T1000 (cell line): ENCODE measurements at places on chromosomes 5 and 9.

DNA sequence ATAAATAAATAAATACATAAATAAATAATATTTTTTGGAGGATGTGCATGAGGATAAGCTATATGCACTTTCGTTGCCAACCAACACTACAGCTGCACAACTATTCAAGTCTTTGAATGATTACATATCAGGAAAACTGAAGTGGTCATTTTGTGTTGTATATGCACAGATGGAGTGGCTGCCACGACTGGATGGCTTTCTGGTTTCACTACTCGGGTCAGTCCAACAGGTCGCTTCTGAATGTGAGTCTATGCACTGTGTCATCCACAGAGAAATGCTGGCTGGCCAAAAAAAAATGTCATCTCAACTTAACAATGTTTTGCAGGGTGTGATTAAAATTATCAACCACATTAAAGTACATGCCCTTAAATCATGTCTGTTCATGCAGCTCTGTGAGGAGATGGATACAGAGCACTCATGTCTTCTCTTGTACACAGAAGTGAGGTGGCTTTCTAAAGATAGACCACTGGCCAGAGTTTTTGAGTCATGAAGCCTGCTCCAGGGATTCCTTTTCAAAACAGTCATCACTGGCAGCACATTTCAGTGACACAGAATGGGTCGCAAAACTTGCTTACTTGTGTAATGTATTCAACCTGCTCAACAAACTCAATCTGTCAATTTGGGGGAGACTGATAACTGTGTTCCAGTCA lies 589.8 kb upstream of the CYLC2 start:
- no peak for DNase-seq

- DNase-seq, result no peak
These were observed 1539.0 kb upstream of the NUDT12 start for GRCh38 chr5:105101577-105101976.

- DNase-seq, result no peak
These were observed 110.2 kb upstream of the MYO10 start for GRCh38 chr5:17046320-17046719.

DNA sequence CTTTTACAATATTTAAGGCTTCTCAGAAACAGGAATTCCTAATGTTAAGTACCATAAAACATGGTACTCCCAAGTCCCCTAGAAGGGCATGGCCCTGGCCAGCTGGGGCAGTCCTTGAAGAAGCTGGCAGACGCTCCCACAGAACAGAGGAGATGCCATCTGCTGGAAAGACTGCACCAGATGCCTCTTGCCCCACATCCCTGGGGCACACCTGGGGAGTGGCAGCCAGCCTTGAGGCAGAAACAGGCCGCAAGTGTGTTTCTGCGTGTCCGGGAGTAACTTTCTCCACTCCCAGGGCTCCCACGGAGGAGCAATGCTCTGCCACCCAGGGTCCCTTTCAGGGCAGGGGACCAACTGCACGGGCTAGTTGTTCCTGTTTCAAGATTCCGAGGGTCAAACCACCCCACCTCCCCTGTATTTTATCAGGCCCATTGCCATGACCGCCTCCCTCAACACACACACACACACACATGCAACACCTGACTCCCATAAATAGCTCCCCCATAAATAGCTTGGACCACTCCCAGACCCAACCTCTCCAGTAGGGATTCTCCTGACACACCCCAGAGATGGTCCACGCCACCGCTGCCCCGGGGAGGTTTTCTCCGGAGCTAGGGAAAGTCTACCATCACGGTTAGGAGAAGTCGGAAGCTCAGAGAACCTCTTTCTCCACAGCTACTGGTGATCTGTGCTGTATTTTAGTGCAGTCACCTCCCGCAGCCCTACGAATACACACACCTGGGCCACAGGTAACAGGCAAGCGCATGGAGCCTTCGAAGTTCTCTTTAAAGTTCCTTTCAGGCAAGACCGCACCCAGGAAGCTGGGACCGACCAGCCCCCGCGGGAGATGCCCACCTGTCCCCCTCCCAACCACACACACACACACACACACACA lies 1.5 kb downstream of the SPOCK1 start:
- no peak for DNase-seq

- no peak for DNase-seq
These were observed 1.6 kb downstream of the PIP5KL1 start for GRCh38 chr9:127928676-127929624.

DNA sequence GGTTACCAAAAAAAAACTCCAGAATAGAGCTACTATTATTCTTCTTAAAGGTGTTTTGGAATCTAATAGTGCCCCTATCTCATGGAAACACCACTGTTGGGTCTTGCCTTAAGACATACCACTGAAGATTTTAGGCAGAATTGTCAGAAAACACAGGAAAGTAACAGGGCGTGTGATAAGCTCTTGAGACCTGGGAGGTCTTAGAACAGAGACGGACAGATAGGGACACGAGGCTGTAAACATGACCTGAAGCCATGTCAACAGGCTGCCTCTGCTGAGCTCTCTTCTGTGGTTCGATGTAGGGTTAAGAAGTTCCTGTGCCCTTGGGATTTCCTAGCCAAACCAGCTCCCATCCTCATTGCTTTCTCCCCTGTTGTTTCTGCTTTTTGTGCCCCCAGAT lies 69.3 kb downstream of the CTSL start:
- DNase-seq, result no peak

DNA sequence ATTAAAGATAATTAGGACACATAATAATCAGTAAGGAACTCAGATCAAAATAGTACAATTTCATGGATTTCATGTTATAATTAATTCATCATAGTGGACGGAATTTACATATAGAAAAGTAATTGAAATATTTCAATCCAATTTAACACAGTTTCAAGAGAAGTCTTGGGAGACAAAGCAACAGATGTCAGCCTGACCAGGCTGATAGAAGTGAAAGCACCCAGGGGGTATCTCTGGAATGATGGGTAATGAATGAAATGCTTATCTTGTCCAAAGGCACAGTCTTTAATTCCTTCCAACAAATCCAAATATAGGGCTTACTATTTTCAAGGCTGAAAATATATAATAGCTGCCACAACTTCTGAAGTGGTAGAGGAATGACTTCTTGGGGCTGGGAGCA lies 629.3 kb upstream of the RGMB start:
- no peak for DNase-seq

GRCh38 chr5:40436535-40437237 lies 243.0 kb upstream of the PTGER4 start:
- no peak for DNase-seq

DNA sequence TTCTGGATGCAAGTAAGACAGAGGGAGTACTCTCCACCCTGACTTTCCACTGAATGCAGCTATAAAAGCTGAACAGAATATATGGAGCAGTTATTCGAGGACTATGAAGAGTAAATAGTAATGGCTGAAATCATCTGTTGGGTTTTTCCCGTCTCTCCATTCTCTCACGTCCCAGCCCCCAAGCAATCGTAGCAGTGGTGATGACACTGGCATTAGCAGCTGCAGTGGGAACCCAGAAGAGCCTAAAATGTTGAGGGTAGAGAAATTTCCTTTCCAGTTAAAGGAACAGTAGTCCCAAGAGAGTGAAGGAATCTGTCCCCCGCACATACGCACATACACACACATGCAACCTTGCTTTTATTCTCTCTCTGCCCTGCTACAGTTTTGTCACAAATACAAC lies 33.2 kb downstream of the MED27 start:
- no peak for DNase-seq

GRCh38 chr9:113542741-113543140 lies 79.2 kb downstream of the RGS3 start:
- no peak for DNase-seq

- peak; percentile 16 for DNase-seq
These were observed 28.4 kb downstream of the MTX3 start for GRCh38 chr5:79962575-79963222.

- no peak for DNase-seq
These were observed 85.8 kb downstream of the LHFPL2 start for GRCh38 chr5:78562714-78563330.

DNA sequence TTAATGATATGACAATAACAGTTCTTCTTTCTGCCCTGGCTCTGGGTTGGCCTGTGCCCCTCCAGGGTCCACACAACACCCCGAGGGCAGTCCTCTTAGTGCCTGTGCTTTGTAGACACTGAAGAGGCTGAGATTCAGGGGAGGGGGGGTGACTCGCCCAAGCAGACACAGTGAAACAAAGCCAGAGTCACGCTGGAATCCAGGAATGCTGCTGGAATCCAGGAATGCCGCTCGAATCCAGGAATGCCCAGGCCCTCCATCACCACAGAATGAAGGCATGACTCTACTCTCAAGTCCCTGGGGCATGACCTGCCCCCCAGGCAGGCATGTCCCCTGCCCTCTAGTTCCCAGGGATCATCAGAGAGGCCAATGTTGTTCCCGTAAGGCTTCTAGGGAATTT lies 73.1 kb downstream of the LRSAM1 start:
- peak; percentile 55 for DNase-seq

- DNase-seq, result peak; percentile 12
These were observed at the start of gene TRIM14 for GRCh38 chr9:98118640-98119601. Gene TRIM14, minus strand, starts transcription at chr9:98119222. Its CDS starts 34 bp downstream, at chr9:98119188.

- no peak for DNase-seq
These were observed 388 bp downstream of the ANKS6 start for GRCh38 chr9:98795970-98796363.

GRCh38 chr5:179700401-179700918 lies 1.7 kb downstream of the CANX start:
- no peak for DNase-seq

DNA sequence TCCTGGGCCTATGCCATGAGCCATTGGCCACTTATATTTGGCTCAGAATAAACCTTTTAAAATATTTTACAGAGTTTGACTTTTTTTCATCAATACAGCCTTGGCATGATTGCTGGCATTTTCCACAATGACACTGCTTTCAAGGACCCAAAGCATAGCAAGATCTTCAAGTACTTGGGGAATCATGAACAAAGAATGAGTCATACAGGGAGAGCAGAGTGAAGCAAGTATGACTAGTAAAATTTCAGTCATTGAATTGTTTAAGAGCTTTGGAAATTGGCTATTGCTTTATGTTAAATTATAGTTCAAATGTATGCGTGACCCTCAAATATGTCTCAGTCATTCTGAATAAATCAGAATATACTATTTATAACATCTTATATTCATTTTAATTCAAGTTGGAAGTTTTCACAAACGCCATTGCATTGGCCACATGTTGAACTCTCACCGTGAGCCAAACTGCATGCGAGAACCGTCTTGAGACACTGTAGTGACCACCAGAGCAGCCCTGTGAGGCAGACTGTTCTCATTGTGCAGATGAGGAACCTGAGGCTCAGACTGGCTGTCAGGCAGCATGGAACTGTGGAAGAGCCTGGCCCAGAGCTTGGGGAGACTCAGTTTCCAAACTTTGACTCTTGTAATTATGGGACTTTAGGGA lies 52.9 kb downstream of the GDNF start:
- DNase-seq, result no peak

DNA sequence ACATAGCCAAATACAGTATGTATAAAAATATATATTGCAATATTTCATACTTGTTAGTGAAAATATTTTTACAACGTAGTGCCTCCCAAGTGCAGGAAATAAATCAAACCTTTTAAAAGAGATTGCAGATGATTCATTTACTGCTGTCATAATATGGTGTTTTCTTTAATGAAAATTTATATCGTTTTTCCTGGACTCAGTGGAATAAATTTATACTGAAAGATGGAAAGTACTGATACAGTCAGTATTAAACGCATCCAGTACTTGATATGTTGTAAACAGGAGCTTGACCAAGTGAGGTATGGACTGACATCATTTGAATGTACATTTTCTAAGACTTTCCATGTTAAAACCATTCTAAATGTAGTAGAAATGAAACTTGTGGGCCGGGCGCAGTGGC lies 143.4 kb upstream of the ZNF608 start:
- DNase-seq, result no peak

DNA sequence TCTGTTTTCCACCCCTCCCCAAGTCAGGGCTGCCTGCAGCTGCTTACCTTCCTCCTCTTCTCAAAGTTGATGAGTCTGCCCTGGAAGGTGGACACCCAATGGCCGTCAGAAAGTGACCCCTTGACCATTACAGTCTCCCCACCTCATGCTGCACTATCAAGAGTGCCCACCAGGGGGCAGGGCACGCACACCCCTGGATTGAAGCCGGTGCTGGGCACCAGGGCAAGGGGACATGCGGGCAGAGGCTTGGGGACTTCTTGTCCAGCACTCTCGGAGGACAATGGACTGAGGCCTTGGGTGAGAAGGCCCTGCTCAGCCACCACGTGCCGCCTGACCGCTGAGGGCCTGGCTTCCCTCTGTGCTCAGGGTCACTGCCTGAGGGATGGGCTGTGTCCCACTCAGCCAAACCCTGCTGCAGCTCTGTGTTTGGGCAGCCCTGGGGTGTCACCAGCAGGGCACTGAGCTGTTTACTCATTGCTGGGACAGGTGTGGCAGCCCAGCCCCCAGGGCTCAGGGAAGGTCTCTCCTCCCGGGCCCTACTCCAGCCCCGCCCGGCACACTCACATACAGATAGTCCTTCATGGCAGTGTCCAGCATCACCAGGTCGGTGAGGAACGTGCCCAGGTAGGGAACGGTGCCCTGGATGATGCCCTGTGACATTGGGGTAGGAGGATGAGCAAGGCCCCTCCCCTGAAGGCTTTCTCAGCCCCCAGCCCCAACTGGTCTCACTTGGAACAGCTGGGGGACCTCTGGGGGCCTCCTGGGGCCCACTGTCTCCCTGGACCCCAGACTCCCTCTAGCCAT lies 17.7 kb downstream of the RALGDS start:
- DNase-seq, result no peak

- DNase-seq, result no peak
These were observed 2.5 kb upstream of the RHOBTB3 start for GRCh38 chr5:95728494-95729114.

DNA sequence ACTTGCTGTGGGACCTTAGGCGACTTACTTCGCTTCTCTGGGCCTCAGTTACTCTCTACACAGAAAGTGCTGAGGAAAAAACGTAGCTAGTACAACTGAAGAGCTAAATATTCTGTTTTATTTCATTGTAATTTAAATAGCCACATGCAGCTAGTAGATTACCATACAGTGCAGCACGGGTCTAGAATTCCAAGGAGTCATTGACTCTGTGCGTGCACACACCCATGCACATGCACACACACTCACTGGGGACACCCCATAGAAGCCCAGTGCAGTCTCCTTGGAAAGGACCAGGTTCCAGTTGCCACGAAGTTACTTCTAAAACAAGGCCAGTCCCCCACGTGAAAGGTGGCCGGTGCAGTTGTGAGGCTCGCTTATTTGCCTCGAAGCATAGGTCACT lies 17.0 kb downstream of the URM1 start:
- no peak for DNase-seq

DNA sequence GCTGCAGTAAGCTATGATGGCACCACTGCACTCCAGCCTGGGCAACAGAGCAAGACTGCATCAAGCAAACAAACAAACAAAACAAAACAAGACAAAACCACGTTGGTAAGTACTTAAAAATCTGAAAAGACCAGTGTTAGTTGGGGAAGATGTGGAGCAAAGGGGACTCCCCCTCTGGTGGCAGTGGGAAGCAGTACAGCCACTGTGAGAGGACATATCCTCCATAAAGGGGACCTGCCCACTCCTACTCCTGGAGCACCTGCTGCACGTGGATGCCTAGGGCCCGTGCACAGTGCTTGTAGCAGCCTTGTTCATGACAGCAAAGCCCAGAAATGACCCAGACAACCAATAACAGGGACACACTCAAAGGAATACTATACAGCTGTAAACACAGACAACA lies 17.0 kb upstream of the IPPK start:
- no peak for DNase-seq

GRCh38 chr5:131224387-131225201 lies 39.3 kb upstream of the CDC42SE2 start:
- no peak for DNase-seq

- no peak for DNase-seq
These were observed 29.5 kb downstream of the AQP7 start for GRCh38 chr9:33372900-33373299.

GRCh38 chr9:73872701-73873100 lies 624.4 kb upstream of the RORB start:
- DNase-seq, result no peak
